Large intestine (tissue), 12 donors: ENCODE measurements at places on chromosomes 12 and 14.
A peak's percentile ranks its signal among the peaks of the same experiment; 100 is the strongest.

DNA sequence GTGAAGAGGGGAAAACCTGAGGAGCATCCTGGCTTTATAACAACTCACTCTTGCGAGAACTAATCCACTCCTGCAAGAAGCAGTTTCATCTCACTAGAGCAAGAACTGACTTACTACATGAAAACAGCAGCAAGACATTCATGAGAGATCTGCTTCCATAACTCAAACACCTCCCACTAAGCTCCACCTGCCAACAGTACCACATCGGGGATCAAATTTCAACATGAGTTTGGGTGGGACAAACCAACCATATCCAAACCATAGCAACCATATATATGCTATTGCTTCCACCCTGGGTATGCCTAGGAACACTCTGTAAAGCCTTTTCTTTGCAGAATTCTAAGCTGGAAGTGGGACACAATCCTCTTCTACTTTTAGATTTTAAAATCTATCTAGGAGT, 13.9 kb upstream of the AVPR1A start:
- DNase-seq: no peak

- DNase-seq: no peak
Observed at GRCh38 chr12:113850309-113851056, 115.6 kb downstream of the RBM19 start.

GRCh38 chr12:28770322-28770721, 378.8 kb upstream of the FAR2 start:
- DNase-seq: no peak

GRCh38 chr12:67720351-67720856, 71.9 kb downstream of the DYRK2 start:
- peak; percentile 85 for DNase-seq

DNA sequence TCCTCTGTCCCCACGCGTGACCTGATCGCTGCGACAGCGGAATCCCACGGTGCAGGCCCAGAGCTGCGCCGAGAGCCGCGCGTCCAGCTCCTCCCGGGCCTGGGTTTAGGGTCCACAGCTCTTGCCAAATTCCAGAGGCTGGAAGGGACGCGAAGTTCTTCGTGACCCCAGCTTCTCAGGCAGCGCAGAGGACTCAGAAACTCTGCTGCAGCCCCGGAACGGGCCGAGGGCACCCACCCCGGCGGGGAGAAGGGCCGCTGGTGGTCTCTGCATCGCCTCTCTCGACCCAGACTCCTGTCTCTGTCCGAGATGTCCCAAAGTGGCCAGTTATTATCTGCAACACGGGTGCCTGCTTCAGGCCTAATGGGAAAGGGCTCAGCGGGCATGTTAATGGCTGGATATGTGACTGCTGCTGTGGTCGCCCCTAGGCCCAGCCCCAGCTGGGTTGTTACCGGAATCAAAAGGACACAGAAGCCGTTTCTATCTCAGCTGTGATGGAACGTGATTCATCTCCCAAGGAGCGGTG, 236.4 kb downstream of the VRK1 start:
- no peak for DNase-seq

DNA sequence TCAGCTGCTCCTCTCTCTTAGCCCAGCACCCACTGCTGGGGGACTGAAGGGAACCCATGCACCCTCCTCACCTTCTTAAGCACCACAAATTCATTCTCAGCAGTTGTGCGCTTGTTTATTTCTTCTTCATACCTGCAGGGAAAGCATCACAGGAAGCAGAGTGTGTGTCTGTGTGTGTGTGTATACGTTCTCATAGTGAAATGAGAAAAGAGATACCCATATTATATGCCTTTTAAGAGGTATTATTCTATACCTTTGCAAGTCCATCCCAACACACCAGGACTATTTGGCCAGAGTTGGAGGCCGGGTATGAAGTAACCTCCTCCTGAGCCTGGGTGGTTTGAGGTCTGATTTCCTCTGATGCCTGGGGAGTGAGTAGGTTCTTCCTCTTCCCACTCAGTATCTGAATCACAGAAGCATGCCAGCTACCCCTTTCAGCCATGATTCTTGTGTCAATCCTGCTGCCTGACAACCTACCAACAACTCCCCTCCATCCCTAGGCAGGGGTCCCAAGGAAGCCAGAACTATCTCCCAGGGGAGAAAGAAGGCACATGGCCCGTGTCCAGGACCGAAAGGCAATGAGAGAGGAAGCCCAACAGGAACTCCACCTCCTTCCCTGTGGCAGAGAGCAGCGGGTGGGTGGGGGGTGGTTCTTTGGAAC, 3.0 kb downstream of the KRT73 start:
- DNase-seq: no peak

GRCh38 chr12:103046154-103046553, 88.7 kb downstream of the ASCL1 start:
- DNase-seq: no peak

DNA sequence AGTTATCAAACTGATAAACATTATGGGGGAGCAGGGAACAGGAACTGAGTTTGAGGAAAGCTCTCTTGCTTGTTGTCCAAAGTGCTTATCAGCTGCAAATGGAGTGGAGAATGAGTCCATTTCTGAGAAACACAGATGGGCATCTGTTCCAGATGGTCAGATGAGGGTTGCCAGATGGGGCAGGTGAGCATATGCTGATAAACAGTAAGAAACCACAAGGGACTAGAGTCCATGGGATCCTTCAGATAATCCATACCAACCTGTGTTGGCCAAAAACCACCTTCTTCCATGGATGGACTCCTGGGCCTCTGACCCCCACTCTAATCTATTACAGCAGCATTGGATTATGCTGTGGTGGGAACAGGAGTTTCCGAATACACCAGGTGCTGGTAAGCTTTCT, 38.3 kb downstream of the GNS start:
- DNase-seq: no peak

GRCh38 chr12:40241741-40242140, 16.9 kb downstream of the LRRK2 start:
- no peak for DNase-seq

DNA sequence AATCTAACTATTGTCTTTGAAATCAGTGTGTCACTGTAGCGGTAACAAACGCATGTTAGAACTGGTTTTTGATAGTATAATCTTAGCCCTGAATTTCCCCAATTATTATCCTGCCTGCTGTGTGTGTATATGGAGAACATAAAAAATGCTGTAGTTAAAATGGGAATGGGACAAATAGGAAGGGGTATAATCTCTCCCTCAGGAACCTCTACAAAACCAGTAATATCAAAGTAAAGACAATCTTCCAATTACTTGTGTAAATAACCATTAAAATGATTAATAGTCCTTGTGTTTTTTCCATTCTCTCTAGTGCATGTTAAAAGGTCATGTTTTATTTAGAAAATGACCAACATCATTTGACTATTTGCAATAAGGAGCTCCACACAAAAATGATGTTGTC, 200.1 kb upstream of the TMTC1 start:
- DNase-seq: no peak

- DNase-seq: no peak
Observed at GRCh38 chr14:102378830-102379229, 16.1 kb downstream of the TECPR2 start.

GRCh38 chr14:20642182-20642581, 691 bp upstream of the OR6S1 start:
- no peak for DNase-seq
